ENCODE measurements at places on chromosomes 7 and 10.

DNA sequence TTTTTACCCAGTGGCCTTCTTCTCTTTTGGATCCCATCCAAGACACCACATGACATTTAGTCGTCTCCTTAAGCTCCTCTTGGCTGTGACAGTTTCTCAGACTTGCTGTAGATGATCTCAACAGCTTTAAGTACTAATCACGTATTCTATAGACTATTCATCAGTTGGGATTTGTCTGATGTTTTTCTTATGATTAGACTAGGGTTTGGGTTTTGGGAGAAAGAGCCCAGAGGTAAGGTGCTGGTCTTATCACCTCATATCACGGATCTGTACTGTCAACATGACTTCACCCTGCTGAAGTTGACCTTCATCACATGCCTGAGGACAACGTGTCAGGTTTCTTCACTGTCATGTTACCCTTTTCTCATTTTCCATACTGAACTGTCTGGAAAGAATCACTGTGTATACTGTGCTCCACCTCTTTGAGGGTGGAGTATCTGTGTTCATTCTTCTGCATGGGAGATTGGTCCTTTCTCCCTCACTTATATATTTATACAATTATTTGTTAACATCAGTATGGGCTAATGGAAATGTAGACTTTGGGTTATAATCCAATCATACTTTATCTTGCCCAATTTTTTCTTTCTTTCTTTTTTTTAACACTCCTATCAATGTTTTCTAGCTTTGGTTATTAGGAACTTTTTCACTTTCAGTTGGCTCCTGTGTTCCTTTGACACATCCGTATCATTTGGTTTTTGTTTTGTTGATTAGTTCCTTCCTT, 6.4 kb upstream of the HKDC1 start:
- DNase-seq, result no peak

DNA sequence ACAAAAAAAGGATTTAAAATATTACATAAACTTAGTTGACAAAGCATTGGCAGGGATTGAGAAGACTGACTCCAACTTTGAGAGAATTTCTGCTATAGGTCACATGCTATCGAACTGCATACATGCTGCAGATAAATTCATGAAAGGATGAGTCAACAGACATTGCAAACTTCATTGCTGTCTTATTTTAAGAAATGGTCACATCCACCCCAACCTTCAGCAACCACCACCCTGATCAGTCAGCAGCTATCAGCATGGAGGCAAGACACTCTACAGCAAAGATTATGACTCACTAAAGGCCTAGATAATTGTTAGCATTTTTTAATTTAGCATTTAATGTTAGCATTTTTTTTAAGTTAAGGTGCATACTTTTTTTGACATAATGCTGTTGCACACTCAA, 73.6 kb downstream of the AGK start:
- DNase-seq, result no peak

DNA sequence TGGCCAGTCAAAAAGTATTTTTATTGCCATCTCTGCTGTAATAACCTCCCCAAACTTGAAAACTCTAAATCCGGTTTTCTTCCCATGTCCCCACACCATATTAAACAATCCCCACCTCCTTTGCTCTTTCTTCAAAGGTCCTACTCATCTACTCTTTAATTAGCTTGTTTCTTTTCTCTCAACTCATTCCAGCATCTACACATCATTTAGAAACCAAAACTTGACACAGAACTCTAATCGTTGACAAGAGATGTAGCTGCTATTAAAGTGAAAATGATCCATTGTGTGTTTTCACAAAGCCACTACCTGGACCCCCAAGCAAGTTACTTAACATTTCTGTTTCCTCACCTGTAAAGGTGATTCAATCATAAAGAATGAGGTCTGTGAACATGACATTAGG, 436.3 kb upstream of the NPVF start:
- no peak for DNase-seq

DNA sequence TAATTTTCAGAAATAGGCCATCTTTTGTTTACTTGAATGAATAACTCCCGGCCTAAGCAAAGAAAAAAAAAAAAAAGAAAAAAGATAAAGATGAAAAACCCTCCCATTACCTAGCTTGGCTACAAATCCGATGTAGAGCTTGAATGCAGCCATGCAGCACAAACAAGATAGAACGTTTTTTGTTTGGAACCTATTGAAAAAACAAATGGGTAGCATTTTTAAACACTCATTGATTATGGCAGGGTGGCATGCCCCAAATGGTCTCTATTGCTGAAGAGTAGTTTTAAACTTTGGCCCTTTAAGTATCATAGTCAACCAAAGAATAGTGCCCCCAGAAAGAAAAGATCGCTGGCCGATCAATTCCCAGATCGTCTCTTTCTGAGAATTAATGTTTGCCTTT, 84.4 kb downstream of the VTI1A start:
- DNase-seq, result no peak

- no peak for DNase-seq
Measured at GRCh38 chr10:35606430-35606829, 1.3 kb downstream of the GJD4 start.

- peak; percentile 34 for DNase-seq
Measured at GRCh38 chr7:106542550-106543220, 118.3 kb downstream of the CCDC71L start.

DNA sequence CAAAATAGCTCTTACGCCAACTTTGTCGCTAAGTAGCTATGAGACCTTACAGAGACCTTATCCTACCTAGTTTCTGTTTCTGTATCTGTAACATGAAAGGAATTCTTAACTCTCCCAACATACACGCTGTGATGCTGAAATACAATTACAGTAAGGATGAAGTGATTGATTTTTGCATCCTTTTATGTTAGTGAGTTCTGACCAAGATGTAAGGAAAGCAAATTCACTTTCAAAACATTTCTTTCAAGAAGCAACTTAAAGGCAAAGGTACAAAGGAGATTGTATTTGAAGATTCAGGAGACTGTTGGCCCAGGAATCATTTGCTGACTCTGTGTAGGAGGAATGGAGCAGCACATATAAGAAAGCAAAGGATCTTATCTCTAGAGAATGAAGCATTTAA, 7.1 kb upstream of the ANK3 start:
- DNase-seq, result no peak

All from HuH-7.5 (cell line).